ENCODE measurements at places on chromosomes 7 and 10. TPM values are rescaled to one million over a fixed set of nuclear protein-coding genes. Genes with fewer than 3 reads are reported as not detected.

- no peaks in the 10 kb centered on the region for H3K36me3 ChIP-seq
- no peak overlapping the region for H3K4me3 ChIP-seq
- no peak for DNase-seq
- no peaks in the 10 kb centered on the region for H3K27me3 ChIP-seq
- H3K27ac ChIP-seq, result no peak overlapping the region
- no peaks in the 10 kb centered on the region for H3K4me1 ChIP-seq
Measured at GRCh38 chr7:43850348-43851116, 18.8 kb downstream of the MRPS24 start.

DNA sequence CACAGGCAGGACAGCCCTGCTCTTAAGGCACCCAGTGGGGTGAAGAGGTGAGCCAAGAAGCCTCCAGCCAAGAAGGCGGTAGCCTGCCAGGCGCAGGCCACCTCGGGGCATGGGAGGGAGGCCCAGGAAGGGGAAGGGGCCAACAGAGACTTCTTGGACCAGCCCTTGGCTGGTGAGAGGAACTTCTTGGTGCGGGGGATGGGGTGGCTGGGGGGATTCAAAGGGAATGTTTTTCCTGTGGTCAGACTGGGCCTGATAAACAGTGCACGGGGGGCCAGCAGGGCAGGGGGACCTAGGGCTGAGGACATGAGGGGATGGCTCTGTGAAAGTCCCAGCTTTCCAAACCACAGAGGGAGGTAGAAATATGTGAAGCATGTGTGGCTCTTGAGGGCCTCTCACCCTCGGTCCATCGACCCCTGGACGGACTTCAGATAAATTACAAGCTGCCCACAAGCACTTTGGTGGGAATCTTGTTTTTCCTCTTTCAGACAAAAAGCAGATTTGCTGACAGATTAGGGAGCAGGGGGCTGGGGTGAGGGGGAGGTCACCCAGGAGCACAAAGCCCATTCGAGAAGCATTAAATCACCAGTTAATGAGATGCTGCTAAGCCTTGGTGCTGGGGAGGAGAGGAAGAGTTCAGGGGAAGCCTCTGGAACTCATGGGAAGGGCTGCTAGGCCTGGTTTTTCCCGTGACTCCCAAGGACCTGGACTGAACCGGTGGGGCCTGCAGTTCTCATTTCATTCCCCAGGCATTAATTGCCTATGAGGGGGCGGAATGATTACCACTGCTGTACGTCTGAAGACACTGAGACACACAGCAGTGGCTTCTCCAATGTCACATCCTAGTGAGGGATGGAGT lies 11.3 kb downstream of the CRYGN start:
- peak overlapping the region; percentile 88 for H3K27ac ChIP-seq
- peak; percentile 83 for DNase-seq
- no peaks in the 10 kb centered on the region for H3K36me3 ChIP-seq

DNA sequence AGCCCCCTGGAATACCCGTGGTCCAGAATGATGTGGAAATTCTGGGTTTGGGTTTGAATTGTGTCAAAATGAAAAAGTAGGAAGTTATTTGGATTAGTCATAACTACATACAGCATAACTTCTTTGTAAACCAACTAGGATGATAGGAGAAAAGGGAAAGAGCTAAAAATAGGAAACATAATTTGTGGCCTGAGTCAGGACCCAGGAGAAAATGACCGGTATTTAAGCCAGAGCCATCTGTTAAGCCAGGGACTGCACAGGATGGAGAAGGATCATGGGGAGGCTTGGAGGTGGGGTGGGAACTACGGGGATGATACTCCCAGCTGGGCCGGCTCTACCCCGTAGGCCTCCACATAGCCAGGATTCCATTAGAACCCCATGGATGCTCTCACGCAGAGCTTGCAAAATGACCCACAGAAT lies 98.6 kb downstream of the MYOF start:
- DNase-seq, result no peak
- H3K27me3 ChIP-seq, result no peaks in the 10 kb centered on the region
- H3K4me1 ChIP-seq, result no peaks in the 10 kb centered on the region

GRCh38 chr10:103929381-103929921 lies 11.5 kb upstream of the STN1 start:
- no peak for DNase-seq
- no peak overlapping the region for H3K27ac ChIP-seq
- H3K27me3 ChIP-seq, result no peaks in the 10 kb centered on the region
- no peaks in the 10 kb centered on the region for H3K4me1 ChIP-seq
- H3K36me3 ChIP-seq, result no peaks in the 10 kb centered on the region

GRCh38 chr7:2680792-2681490 lies 7.1 kb upstream of the AMZ1 start:
- H3K27ac ChIP-seq, result no peak overlapping the region
- H3K27me3 ChIP-seq, result no peaks in the 10 kb centered on the region
- no peak overlapping the region for H3K4me3 ChIP-seq
- peaks cover 7% of the 10 kb centered on the region for H3K4me1 ChIP-seq
- H3K36me3 ChIP-seq, result no peaks in the 10 kb centered on the region

DNA sequence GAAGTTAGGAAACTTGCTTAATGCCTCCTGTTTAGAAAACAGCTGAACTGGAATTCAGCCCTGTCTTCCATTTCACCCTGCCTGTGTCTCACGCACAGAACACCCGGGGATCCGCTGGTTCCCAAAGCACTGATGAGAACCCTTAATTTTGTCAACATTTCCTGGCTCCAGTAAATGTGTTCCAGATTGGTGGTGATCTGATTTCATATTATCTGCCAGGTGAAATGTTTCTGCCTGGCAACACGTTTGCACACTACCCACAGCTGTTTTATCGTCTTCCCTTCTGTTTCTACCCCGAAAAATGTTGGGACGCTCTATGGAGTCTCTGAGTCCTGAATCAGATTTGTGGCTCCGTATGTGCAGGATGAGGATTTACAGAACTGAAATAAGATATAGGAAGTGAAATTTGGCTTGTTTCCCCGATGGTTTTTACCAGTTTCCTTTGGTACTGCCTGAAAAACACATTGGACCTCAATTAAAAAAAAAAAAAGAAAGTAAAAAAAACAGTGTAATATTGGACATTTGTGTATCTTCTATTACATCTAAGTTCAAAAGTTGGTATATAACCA lies 29.0 kb downstream of the MRC1 start:
- H3K36me3 ChIP-seq, result no peaks in the 10 kb centered on the region
- no peak overlapping the region for H3K4me3 ChIP-seq
- H3K27ac ChIP-seq, result no peak overlapping the region
- no peak for DNase-seq

DNA sequence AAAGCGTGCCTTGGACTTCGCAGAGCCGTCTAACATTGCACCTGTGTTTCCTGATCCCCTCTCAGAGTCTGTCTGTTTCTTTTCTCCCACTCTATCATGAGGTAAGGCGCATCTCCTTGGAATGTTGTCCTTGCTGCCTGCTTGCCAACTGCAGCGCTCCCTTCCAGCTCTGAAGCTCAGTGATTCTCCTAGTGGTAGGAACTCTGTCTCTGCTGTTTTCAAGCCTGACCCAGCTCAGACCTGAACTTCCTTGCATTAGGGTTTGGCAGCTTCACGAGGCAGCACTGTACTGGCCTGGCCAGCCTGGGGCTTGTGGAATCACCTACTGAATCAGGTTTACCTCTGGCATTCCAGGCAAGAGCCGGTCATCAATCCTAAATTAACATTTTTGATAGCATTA lies 123.9 kb downstream of the CREB5 start:
- no peaks in the 10 kb centered on the region for H3K27me3 ChIP-seq
- no peak overlapping the region for H3K4me3 ChIP-seq
- no peaks in the 10 kb centered on the region for H3K36me3 ChIP-seq
- no peaks in the 10 kb centered on the region for H3K4me1 ChIP-seq

- no peak overlapping the region for H3K27ac ChIP-seq
- no peaks in the 10 kb centered on the region for H3K27me3 ChIP-seq
- no peak overlapping the region for H3K4me3 ChIP-seq
Measured at GRCh38 chr7:127730658-127731276, 78.8 kb downstream of the SND1 start.

DNA sequence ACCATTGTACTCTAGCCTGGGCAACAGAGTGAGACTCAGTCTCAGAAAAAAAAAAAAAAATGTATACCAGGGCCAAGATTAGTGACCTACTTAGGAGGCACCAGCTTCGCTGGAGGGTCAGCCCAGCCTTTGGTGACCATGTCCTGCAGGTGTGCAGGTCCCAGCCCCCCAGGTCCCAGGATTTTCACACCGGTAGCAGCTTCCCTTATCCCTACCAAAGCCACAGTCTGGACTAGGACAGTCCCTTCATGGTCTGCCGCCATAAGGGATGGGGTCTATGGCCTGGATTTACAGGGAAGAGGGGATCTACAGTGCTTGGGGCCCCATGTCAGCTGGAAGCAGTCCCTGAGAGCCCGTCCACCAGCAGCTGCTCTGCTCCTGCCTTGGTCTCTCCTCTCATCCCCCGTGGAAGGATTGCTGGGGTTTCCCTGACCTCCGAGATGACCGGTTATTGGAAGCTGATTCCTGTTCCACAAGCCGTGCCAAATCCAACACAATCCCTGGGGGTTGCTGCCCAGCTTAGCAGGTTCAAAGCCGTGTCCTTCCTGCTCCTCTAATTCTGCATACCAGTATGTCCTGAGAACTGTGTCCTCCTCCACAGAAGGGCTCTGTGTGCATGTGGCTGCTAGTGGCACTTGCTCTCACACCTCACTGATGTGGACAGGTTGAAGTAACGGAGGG lies 11.0 kb upstream of the NDUFB2 start:
- H3K27me3 ChIP-seq, result no peaks in the 10 kb centered on the region
- no peaks in the 10 kb centered on the region for H3K36me3 ChIP-seq
- H3K27ac ChIP-seq, result no peak overlapping the region
- DNase-seq, result no peak
- H3K4me3 ChIP-seq, result no peak overlapping the region

DNA sequence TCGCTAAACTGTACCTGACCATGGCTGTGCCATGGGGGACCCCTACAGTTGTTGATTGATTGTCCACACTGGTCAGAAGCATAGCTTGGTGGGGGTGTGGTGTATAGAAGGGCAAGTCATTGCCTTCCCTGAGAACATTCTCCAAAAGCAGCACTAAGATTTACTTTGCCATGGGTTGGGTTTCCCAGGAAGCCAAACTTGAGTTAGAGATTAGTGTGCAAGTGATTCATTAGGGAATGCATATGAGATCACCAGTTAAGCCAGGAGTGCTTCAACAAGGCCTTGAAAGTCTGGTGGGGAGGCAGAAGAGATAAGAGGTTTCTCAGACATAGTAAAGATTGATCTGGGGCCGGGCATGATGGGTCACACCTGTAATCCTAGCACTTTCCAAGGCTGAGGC lies 21.4 kb upstream of the TPST1 start:
- DNase-seq, result no peak
- H3K4me1 ChIP-seq, result no peaks in the 10 kb centered on the region
- no peaks in the 10 kb centered on the region for H3K27me3 ChIP-seq
- no peaks in the 10 kb centered on the region for H3K36me3 ChIP-seq

Gene AOAH
- total RNA-seq, result 60.9 TPM

Gene NEURL1
- total RNA-seq, result 23.6 TPM

Gene STK31
- total RNA-seq, result not detected

All from uterus (tissue), 4 donors.